ENCODE measurements at places on chromosomes 7 and 10.

GRCh38 chr7:105345725-105346124 lies 43.0 kb downstream of the SRPK2 start:
- no peak for DNase-seq

DNA sequence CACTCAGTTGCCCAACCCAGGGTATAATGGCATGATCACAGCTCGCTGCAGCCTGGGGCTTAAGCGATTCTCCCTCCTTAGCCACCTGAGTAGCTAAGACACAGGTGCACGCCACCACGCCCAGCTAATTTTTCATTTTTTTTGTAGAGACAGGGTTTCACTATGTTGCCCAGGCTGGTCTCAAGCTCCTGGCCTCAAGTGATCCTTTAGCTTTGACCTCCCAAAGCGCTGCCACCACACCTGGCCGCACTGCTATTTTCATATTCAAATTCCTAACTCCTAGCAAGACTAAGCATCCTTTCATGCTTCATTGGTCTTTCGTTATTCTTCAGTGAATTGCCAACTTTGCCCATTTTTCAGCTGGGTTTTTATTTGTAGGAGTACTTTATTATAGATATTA lies 30.4 kb upstream of the DAGLB start:
- no peak for DNase-seq

GRCh38 chr10:76736815-76737618 lies 900.6 kb downstream of the KCNMA1 start:
- no peak for DNase-seq

- DNase-seq = peak; percentile 59
Measured at GRCh38 chr7:30771174-30771879, at the start of gene MINDY4. Gene MINDY4 (plus strand): TSS chr7:30771417. CDS start chr7:30771494, 77 bp downstream.

DNA sequence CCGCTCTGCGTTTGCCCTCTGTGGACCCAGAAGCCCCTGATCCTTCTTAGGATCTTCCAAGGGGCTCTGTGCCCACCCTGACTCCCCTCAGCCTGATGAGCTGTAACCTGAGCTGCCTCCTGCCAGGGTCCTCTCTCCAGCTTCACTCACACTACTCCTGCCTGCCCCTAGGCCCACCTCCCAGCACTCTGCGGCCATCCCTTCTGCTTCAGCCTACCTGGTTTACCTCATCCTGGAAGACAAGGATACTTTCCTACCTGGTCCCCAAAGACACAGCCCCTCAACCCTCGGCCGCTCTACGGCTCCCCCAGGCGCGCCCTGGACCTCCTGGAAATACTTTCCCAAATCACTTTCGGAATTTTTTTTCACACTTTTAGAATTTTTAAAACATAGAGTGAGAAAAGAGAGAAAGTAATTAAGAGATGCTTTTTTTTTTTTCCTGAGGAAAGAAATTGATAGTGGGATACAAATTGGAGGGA lies 6.4 kb upstream of the ZNF862 start:
- DNase-seq = no peak
